ENCODE measurements at places on chromosomes 1 and 21.

- DNase-seq = no peak
- H3K4me3 ChIP-seq = no peak overlapping the region
- H3K27me3 ChIP-seq = no peaks in the 10 kb centered on the region
- H3K27ac ChIP-seq = no peak overlapping the region
- no peaks in the 10 kb centered on the region for H3K36me3 ChIP-seq
These were observed 73.2 kb upstream of the ADGRL4 start for GRCh38 chr1:79079770-79080169.

GRCh38 chr1:202663131-202663530, 47.1 kb downstream of the SYT2 start:
- no peaks in the 10 kb centered on the region for H3K4me1 ChIP-seq
- H3K4me3 ChIP-seq = no peak overlapping the region
- H3K27me3 ChIP-seq = no peaks in the 10 kb centered on the region
- H3K36me3 ChIP-seq = no peaks in the 10 kb centered on the region

GRCh38 chr1:36055706-36056105, 28.2 kb upstream of the TEKT2 start:
- no peaks in the 10 kb centered on the region for H3K4me1 ChIP-seq
- no peaks in the 10 kb centered on the region for H3K27me3 ChIP-seq
- peaks cover 12% of the 10 kb centered on the region for H3K36me3 ChIP-seq
- H3K4me3 ChIP-seq = no peak overlapping the region

DNA sequence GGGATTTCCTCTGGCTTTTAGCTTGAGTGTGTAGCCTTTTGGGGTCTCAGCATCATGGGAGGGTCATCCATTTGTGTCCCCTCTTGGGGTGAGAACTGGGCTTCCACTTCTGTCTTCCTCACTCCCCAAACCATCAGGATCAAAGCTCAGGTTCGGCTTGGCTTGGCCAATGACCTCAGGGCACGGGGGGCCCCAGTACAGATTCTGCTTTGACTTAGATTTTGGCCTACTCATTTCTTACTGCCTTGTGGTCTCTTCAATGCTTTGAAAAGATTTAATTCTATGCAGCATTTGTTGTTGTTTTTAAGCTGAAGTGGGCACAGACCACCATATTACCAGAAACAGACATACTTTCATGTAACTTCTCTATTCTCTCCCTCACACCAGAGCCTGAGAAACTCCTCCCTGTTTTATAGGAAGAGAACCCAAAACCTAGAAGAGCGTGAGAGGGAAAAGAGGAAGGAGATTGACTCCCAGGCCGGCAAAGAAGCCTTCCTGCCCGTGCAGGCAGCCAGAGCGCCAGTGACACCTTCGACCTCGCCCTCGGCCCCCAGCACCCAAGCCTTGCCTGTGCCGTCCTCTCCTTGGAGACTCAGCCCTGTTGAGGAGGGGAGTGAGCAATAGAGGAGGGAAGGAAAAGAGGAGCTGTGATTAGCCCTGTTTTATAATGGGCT, 1.9 kb upstream of the S100A3 start:
- no peak overlapping the region for H3K27ac ChIP-seq
- DNase-seq = no peak

- peaks cover 73% of the 10 kb centered on the region for H3K36me3 ChIP-seq
- no peak overlapping the region for H3K27ac ChIP-seq
- no peaks in the 10 kb centered on the region for H3K4me1 ChIP-seq
These were observed 90.4 kb downstream of the NPHP4 start for GRCh38 chr1:5901841-5902240.

DNA sequence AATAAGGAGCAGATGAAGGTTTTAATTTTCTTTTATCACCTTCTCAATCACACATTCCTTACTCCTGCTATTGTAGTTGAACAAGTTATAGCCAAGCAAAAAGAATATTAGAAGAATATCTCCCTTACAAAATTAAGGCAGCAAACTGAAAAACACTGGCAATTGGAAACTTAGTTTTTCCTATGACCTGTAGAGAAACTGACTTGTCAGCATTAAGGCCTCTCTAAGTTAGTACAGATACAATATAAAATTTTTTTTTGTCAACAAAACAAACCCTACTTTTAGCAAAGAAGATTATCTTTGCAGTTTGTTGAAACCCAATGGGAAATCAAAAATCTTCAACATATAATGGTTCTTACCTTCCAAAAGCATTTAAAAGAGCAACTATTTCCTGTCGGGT, 61.3 kb downstream of the ERO1B start:
- H3K4me3 ChIP-seq = no peak overlapping the region
- no peak overlapping the region for H3K27ac ChIP-seq
- no peaks in the 10 kb centered on the region for H3K27me3 ChIP-seq
- peaks cover 8% of the 10 kb centered on the region for H3K36me3 ChIP-seq
- DNase-seq = no peak

GRCh38 chr1:8752411-8752810, 65.0 kb downstream of the RERE start:
- H3K36me3 ChIP-seq = no peaks in the 10 kb centered on the region
- DNase-seq = no peak
- H3K4me1 ChIP-seq = peaks cover 5% of the 10 kb centered on the region
- H3K27ac ChIP-seq = no peak overlapping the region
- no peaks in the 10 kb centered on the region for H3K27me3 ChIP-seq
- H3K4me3 ChIP-seq = no peak overlapping the region

- H3K27ac ChIP-seq = peak overlapping the region; percentile 23
- no peak overlapping the region for H3K4me3 ChIP-seq
- no peaks in the 10 kb centered on the region for H3K36me3 ChIP-seq
- peaks cover 13% of the 10 kb centered on the region for H3K4me1 ChIP-seq
- no peak for DNase-seq
These were observed 22.9 kb upstream of the SLC19A2 start for GRCh38 chr1:169508432-169509338.

- H3K27ac ChIP-seq = no peak overlapping the region
- H3K4me3 ChIP-seq = no peak overlapping the region
- peaks cover 20% of the 10 kb centered on the region for H3K4me1 ChIP-seq
- H3K27me3 ChIP-seq = no peaks in the 10 kb centered on the region
These were observed 2.7 kb upstream of the PSMD4 start for GRCh38 chr1:151251656-151252470.

DNA sequence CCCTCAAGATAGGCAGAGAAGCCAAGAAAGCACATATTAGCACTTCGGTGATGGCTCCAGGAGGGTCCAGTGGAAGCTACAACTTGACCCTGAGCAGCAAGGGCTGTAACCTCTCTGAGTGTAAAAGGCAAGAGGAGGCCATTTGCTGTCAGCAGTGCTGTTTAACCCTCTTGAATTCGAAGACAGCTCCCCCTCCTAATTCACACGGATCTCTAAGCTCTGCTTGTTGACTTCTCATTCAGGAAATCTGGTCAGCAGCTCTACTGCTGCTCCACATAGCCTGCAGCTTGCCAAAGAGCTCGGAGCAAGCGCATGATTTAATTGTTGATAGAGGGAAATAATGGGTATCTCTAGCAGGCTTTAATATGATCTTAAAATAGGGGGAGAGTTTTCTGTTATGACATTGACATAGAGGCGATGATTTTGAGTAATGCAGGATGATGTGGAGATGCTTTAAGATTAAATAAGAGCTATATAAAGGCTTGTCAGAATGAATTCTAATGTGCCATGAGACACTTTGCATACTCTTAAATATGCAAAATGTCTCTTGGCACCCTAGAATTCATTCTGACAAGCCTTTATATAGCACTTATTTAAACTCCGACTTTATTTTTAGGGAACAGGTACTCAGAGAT, 79.4 kb upstream of the USH2A start:
- H3K36me3 ChIP-seq = no peaks in the 10 kb centered on the region
- no peak overlapping the region for H3K27ac ChIP-seq
- H3K4me1 ChIP-seq = no peaks in the 10 kb centered on the region
- H3K4me3 ChIP-seq = no peak overlapping the region
- no peaks in the 10 kb centered on the region for H3K27me3 ChIP-seq

GRCh38 chr1:208141610-208142192, 102.5 kb downstream of the PLXNA2 start:
- H3K4me3 ChIP-seq = no peak overlapping the region
- no peaks in the 10 kb centered on the region for H3K36me3 ChIP-seq
- no peak for DNase-seq
- peaks cover 13% of the 10 kb centered on the region for H3K27me3 ChIP-seq
- no peaks in the 10 kb centered on the region for H3K4me1 ChIP-seq

DNA sequence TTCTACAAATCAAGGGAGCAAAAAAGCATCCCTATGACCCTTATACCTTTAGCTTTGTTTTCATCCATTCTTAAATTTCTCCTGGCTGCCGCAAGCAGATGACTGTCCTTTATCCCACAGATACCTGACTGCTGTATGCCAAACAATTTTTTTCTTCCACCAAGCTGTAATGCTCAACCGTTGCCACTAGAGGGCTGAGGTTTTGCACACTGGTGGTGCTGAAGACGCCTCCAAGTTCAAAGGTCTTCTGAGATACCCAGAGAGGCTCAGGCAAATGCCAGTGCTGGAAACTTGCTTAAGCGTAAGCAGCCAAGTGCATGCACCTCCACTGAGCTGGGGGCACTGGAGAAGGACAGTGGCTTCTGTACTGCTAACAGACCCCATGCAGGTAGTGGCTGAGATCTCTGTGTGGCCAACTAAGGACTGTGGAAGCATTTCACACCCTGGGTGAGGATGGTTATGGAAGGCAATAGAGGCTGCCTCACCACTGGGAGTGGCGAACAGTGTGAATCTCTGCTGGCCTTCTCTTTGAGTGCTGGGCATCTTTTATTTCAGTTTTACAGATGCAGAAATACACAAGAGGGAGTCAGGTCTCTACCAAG, 28.5 kb downstream of the CNIH3 start:
- no peaks in the 10 kb centered on the region for H3K27me3 ChIP-seq
- peak; percentile 82 for DNase-seq
- H3K27ac ChIP-seq = peak overlapping the region; percentile 46

DNA sequence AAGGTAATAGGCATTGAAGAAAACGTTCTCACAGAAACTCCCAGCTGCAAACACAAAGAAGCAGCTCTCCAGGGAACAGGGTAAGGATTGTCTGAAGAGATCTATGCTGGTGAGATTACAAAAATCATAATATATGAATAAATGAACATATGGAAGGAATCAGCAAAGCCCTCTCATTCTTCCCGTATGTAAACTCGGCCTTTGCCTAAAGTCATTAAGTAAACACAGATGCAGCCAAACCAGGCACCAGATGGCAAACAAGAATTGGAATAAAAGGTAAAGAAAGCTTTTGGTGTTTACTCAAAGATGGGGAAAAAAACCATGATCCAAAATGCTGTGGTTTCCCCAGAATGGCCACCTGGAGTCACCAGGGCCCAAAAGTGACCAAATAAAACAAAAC, 76.6 kb upstream of the HOOK1 start:
- no peaks in the 10 kb centered on the region for H3K4me1 ChIP-seq
- H3K27me3 ChIP-seq = no peaks in the 10 kb centered on the region
- no peak overlapping the region for H3K27ac ChIP-seq

DNA sequence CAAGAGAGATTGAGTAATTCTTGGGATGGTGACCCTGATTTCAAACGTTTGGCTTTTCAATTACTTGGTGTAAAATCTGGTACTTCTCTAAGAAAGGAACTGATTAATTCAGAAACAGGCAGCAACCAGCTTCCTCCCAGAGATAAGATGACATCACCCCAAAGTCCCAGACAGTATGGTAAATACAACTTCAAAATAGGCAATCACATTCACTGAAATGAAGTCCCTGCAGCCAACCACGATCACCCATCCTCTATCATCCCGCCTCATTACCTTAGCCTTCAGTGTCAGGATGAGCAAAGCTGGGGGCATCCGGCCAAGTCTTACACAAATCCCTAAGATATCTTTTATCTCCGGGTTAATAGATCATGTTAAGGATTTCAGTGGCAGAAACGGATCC, 26.4 kb upstream of the RUNX1 start:
- no peak for DNase-seq
- no peaks in the 10 kb centered on the region for H3K36me3 ChIP-seq
- H3K4me1 ChIP-seq = no peaks in the 10 kb centered on the region
- no peak overlapping the region for H3K27ac ChIP-seq
- no peaks in the 10 kb centered on the region for H3K27me3 ChIP-seq

DNA sequence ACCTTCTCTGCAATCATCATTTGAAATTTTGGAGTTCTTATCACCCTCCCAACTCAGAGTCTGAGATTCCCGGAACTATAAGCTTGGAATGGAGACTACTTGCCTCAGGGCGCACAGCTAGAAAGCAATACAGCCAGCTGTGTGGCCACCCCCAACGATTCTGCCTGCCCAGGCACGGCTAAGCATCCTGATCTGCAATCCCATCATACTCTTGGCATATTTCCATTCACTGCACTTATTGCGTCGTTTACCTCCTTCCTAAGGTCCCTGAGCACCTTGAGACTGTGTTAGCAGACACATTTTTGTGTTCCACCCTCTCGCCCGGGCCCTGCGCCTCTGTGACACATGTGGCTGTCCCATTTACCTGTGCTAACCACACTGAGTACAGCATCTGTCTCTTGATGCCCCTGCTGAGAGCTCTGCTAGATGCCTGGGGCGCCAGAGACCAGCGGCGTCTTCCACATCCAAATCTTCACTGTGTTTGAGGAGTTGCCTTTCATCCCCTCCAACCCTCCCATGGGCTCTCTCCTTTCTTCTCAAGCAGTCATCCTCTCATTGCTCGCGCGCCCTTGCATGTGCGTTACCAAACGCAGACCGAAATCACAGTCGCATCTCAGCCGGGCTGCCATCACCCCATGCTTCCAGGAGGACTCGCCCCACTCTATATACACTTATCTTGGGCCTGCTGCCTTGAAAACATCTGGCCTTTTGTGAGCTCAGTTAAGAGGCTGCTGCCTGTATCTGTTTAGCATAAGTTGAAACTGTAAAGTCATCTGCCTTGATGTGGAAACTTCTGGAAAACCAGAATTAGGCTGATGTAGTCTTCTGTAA, 3.5 kb upstream of the CLDN19 start:
- peaks cover 33% of the 10 kb centered on the region for H3K36me3 ChIP-seq
- H3K4me1 ChIP-seq = no peaks in the 10 kb centered on the region

GRCh38 chr1:50516056-50516455, 92.8 kb upstream of the DMRTA2 start:
- H3K27me3 ChIP-seq = no peaks in the 10 kb centered on the region
- no peak overlapping the region for H3K27ac ChIP-seq
- no peak overlapping the region for H3K4me3 ChIP-seq

- no peak overlapping the region for H3K27ac ChIP-seq
- no peaks in the 10 kb centered on the region for H3K27me3 ChIP-seq
- no peak for DNase-seq
- H3K4me1 ChIP-seq = no peaks in the 10 kb centered on the region
These were observed 221.3 kb upstream of the KCTD3 start for GRCh38 chr1:215345766-215346165.

- H3K27ac ChIP-seq = no peak overlapping the region
- no peak overlapping the region for H3K4me3 ChIP-seq
- H3K4me1 ChIP-seq = peaks cover 22% of the 10 kb centered on the region
- H3K36me3 ChIP-seq = no peaks in the 10 kb centered on the region
- peak; percentile 77 for DNase-seq
These were observed 2.8 kb upstream of the EYA3 start for GRCh38 chr1:28091043-28091781.

DNA sequence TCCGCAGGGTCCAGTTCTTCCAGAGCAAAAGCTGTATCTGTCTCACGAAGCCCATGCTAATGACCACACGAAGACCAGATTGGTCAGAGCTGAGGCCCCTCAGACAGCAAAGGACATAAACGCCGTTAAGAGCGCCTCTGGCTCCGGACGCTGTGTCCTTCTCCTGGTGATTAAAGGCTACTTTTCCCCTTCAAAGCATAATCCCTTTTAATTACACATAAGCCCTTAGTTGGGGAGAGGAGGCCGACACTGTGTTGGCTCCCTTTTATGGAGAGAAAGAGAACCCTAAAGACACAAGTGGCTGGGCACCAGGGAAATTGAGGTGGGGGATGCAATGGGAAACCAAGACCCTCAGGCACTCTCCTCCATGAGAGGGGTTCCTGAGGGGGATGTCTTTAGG, at the start of gene ABCA4:
ABCA4 (minus strand) TSS at position 158 of the 400 bp plus-strand sequence; CDS start at position 55, 103 bp downstream.
- no peaks in the 10 kb centered on the region for H3K27me3 ChIP-seq
- DNase-seq = no peak
- no peak within 1 kb of the TSS for H3K27ac ChIP-seq
- no peaks in the 10 kb centered on the region for H3K36me3 ChIP-seq
